ENCODE measurements at places on chromosomes 5 and 9. TPM values are rescaled to one million over a fixed set of nuclear protein-coding genes. Genes with fewer than 3 reads are reported as not detected.
A peak's percentile ranks its signal among the peaks of the same experiment; 100 is the strongest.

- no peak for DNase-seq
Observed at GRCh38 chr5:170181902-170182301, 50.9 kb upstream of the C5orf58 start.

Gene SPINK4
- total RNA-seq, result not detected

DNA sequence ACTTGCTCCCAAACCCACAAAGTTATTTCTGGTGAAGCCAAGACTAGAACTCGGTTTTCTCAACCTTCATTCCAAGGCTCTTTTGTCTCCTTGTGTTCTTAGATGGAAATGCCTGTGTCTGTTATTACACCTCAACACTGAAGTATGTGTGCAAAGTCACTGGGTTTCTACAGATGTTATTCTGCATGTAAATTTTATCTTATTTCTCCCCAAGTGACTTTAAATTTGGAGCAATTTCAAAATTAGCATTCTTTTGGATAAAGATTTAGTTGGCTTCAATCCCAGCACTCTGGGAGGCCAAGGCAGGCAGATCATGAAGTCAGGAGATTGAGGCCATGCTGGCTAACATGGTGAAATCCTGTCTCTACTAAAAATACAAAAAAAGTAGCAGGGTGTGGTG, 104.4 kb upstream of the GNA14 start:
- no peak for DNase-seq

Gene PCDHGA7
- total RNA-seq, result 7.2 TPM

Gene YIPF5
- total RNA-seq, result 22.5 TPM

- DNase-seq, result no peak
Observed at GRCh38 chr5:17259630-17260257, 42.3 kb downstream of the BASP1 start.

- DNase-seq, result peak; percentile 73
Observed at GRCh38 chr5:67234671-67235176, 38.1 kb upstream of the CD180 start.
